Retina (tissue), 1 donor: ENCODE measurements at places on chromosomes 12 and 14.
A peak's percentile ranks its signal among the peaks of the same experiment; 100 is the strongest.

DNA sequence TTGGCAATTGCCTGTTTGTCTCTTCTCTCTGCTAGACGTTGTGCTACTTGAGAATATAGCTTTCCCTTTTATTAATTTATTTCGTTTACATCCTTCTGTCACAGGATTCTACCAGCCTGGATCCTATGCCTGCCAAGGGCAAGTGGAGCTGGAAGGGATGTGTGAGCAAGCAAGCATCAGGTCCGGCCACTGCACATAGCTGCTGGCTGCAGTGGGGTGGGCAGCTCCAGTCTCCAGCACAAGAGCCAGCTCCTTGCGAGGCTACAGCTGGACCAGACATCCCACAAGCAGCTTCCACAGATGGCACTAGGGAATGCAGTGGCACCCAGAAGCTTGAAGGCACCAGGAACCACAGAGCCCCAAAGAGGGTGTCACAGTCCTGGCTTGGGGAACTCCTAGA is 225.0 kb downstream of the KCNC2 start:
- DNase-seq = no peak

GRCh38 chr14:90062127-90062794 is 467 bp downstream of the KCNK13 start:
- peak; percentile 63 for DNase-seq

GRCh38 chr12:80015660-80016059 is 80.8 kb upstream of the PPP1R12A start:
- DNase-seq = no peak

- DNase-seq = no peak
Measured at GRCh38 chr12:123952037-123952436, 20.6 kb downstream of the CCDC92 start.

- peak; percentile 64 for DNase-seq
Measured at GRCh38 chr14:104794631-104794992, 936 bp downstream of the AKT1 start.

DNA sequence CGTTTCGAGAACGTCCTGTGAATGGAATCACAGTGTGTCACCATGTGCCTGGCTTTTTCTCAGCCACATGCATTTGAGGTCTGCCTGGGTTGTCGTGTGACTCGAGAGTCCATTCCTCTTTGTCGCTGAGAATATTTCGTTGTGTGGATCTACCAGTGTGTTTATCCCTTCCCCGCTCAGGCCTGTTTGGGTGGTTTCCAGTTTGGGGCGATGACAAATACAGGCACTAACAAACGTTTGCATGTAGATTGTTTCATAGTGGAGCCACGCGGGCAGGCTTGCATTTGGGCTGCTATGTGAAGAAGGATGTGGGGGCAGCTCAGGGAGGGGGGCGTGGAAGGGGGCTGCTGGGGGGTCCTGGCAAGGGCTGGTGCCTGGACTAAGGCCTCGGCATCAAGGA is 14.1 kb downstream of the RIN3 start:
- DNase-seq = no peak

DNA sequence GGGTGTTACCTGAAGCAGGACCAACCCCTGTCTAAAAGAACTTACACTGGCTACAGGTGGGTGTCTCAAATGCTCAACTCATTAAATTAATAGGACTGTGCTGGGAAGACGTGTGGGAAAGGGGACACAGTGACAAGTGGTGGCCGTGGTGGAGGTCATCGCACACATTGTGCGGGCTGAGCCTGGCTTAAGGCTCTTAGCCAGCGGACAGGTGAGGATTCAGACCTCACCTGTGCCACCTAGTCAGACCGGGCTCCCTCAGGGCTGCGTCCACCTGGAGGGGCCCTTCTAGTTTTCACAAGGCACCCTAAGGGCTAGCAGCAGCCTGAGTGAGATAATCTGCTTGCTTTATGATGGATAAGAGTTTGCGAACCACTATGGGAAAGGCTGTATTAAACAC is 125.2 kb upstream of the FKBP4 start:
- no peak for DNase-seq

- DNase-seq = no peak
Measured at GRCh38 chr12:4143896-4144295, 129.7 kb upstream of the CCND2 start.

GRCh38 chr12:11576104-11576503 is 73.4 kb upstream of the ETV6 start:
- no peak for DNase-seq

DNA sequence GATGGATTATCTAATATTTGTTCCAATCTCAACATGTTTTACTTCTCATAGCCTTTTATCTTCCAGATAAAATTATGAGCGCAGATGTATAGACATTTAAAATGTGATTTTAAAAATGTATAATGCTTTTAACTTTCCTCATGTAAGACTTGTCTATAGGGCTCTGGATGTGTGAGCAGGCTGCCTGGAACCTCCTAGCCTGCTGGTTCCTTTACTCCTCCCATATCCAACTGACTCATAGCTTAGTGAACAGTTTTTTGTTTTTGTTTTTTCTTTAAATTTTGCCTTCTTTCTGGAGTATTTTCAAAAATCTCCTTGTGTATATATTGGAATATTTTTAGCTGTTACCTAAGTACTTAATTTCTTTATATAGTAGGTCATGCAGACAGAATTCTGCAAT is 115.4 kb downstream of the PDE3A start:
- DNase-seq = no peak

DNA sequence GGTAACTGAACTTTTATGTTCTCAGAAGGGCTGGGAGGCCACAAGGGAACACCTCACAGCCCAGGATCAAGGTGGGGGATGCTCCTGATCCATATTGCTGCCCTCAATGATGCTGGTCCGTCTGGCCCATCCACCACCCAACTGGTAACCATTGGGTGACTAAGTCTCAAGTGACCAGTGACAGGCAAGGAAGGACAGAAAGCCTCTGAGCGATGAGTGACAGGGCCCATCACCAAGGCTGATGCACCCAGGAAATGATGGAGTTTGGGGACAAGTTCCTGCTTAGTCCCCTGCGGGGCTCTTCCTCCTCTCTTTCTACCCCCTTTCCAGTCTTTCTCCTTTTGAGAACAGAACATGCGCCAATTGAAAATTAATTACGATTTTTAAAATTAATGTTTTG is 2.6 kb upstream of the MMP19 start:
- no peak for DNase-seq

- no peak for DNase-seq
Measured at GRCh38 chr12:124284368-124284767, 10.5 kb upstream of the RFLNA start.

DNA sequence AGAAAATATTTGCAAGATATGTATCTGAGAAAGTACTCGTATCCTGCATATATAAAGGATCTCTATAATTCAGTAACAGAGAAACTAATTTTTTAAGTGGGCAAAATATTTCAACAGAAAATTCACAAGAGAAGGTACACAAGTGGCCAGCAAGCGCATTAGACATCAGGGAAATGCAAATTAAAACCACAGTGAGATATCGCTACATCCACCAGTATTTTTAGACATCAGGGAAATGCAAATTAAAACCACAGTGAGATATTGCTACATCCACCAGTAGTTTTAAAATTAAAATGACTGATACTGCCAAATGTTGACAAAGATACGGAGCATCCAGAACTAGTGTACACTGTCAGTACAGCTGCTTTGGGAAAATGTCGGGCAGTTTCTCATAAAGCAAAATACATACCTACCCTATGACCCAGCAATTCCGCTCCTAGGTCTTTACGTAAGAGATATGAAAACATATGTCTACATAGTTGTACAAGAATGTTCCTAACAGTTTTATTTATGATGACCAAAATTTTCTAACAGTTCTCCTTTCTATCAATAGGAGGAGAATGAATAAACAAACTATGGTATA is 2.8 kb upstream of the KCNK13 start:
- DNase-seq = no peak

DNA sequence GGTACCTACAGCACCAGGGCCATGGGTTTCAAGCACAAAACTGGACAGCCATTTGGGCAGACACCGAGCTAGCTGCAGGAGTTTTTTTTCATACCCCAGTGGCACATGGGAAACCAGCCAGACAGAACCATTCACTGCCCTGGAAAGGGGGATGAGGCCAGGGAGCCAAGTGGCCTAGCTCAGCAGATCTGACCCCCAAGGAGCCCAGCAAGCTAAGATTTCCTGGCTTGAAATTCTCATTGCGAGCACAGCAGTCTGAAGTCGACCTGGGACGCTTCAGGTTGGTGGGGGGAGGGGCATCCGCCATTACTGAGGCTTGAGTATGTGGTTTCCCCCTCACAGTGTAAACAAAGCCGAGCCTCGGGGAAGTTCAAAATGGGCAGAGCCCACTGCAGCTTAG is 81.2 kb upstream of the CCDC175 start:
- DNase-seq = no peak

DNA sequence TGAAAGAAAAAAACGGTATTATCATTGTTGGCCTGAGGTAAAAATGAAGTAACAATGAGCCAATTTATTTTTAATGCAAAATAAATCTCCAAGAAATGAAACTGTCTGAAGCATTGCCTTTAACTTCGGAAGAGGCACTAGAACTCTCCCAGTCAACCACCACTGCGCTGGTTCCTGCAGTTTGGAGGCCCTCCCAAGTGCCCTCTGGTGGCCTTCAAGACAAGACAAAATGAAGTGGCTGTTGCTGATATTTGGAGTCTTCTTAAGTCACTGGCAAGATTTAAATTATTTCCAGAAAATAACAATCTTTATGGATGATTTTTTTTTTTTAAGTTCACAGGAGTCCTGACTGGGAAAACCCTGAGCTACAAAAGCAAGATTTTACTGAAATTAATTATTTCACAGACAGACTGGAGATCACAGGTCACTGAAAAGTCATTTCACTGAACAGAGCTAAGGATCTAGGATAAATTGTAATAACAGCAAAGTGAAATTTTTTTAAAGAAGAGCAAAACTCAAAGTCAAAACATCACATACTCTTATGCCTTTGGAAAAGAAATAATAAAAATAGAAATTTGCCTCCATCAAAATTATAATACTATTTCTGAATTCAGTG is 58.2 kb downstream of the DICER1 start:
- DNase-seq = peak; percentile 47

GRCh38 chr14:23085458-23085857 is 9.5 kb downstream of the ACIN1 start:
- no peak for DNase-seq

DNA sequence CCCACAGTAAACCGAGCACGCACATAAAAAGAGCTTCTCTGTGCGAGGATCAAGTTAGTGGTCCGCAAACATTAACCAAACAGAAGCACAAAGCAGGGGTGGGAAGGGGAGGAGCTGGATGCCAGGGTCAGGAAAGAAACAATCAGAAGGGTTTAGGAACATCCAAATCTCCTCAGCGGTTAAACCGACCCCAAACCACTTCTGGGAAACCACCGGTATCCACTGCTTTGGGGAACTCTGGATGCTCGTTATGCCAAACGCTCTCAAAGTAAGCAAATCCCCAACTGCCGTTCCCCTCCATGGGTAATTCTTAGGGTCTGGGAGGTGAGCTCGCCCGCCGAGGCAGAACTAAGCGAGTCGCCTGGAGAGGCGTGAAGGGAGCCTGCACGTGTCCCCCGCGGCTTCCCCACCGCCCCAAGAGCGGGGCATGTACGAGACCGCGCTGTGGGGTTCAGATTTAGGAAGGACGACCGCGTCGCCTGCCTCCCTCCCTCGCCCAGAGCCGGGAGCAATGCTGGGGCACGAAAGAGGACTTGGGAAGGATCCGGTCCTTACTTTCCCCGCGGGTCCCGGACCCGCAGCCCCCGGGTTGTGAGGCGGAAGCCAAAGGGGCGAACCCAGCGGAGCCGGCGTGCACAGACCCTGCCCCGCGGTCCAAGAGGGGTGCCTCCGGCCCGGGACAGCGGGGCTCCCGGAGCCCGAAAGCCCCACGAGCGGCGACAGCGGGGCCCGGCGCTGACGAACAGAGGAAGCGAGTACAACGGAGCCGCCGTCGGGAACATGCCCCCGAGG is 711 bp downstream of the SBNO1 start:
- DNase-seq = peak; percentile 53

DNA sequence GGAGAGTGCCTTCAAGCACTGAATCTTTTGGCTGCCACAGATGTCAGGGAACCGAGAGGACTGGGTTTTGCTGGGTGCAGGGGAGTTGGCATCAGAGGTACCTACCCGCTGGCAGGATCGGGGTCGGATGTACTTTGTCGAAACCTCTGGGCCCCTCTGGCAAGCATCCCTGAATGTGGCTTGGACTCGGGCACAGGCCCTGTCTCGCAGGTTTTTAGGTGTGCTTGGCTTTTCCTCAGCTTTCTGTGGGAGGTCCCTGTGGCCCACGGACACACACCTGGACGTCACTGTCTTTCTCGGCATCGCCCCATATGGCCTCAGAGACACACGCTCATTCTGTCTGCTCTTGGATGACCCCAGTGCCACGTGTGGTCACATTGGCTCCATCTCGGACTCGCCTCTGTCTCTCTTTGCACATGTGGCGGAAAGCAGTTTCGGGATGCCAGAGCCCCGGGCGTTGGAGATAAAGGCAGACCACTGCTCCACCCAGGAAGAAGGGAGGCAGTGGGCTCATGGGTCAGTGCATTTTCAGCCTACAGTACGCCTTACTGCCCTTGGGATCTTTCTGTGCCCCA is 769.6 kb upstream of the ALG10B start:
- no peak for DNase-seq

GRCh38 chr14:50303744-50304471 is 8.1 kb downstream of the L2HGDH start:
- DNase-seq = no peak

GRCh38 chr12:53380794-53381730 is 1.1 kb downstream of the SP1 start:
- DNase-seq = peak; percentile 68
